ENCODE measurements at places on chromosomes 6 and 20. TPM values are rescaled to one million over a fixed set of nuclear protein-coding genes. Genes with fewer than 3 reads are reported as not detected.

GRCh38 chr6:40336940-40337760, 250.0 kb downstream of the LRFN2 start:
- DNase-seq: no peak

GRCh38 chr6:154895841-154896240, 99.3 kb upstream of the TIAM2 start:
- no peak for DNase-seq

DNA sequence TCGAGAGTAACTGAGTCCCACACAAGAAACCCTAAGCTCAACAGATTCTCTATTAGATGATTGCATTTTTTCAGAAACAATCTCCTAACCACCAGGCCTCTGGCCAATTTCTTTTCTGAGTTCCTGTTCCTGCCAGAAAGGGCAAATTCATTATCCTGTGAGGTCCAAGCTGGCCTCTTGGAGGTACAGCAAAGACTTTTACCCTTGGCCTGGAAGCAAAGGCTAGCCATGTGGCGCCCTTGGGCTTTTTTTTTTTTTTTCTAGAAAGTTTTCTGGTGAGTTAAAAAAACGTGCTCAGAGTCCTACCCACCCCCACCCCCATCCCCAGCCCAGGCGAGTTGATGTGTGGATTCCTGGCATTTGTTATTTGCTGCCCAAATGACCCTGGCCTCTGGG, 59.0 kb upstream of the EEF1A1 start:
- DNase-seq: peak; percentile 53

- no peak for DNase-seq
Measured at GRCh38 chr6:14635195-14635594, 517.6 kb downstream of the CD83 start.

GRCh38 chr6:144820270-144820669, 535.1 kb downstream of the UTRN start:
- DNase-seq: no peak

DNA sequence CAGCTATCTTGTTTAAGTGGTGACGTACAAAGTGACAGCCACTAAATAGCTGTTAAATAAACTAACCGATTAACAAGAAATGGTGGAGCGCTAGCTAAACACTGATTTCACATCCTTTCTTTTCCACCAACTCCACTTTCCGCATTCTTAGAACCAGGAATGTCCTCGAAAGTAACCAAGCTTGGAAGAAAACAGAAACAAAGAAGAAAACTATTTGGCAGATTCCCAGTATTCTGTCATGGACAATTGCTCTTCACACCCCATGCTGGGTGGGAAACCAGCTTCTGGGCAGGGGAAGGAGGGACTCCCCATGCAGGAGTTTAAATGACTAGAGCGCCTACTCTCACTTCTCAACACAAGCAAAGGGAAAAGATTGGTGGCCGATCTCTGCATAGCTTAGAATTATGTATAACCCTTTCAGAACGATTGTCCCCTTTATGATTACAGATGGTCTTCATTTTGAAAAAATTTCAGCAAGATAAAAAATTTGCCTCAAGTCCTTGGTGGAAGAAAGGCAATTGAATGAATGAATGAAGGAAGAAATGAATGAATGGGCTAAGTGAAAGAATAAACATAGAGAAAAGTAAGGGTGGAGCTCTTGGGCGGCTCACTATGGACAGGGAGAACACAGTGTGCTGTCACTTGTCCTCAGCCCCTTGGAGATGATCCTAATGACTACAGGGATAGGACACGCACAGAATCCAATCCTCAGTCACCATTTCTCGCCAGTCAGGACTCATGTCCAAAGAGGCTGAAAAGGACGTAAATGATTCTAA, 148.7 kb upstream of the NEDD9 start:
- DNase-seq: peak; percentile 98

DNA sequence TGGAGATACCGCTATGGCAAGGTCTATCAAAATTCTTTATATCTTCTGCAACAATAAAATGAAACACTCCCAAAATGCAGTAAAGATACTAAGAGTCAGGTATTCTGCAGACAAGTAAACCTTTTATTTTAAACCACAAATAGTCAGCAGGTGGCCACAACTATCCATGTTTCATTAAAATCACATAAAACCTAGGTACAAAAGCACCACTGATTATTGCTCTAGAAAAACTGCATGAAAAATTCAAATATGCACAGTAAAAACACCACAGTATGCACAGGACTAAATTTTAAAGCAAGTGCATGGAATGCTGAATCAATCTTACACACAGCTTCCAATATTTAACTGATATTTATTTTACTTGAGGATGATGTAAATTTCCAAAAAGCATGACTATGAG, 33.3 kb downstream of the HMGN3 start:
- no peak for DNase-seq

GRCh38 chr20:51184289-51184688, 161.4 kb upstream of the KCNG1 start:
- no peak for DNase-seq

GRCh38 chr20:24492031-24492607, 22.7 kb downstream of the SYNDIG1 start:
- no peak for DNase-seq

DNA sequence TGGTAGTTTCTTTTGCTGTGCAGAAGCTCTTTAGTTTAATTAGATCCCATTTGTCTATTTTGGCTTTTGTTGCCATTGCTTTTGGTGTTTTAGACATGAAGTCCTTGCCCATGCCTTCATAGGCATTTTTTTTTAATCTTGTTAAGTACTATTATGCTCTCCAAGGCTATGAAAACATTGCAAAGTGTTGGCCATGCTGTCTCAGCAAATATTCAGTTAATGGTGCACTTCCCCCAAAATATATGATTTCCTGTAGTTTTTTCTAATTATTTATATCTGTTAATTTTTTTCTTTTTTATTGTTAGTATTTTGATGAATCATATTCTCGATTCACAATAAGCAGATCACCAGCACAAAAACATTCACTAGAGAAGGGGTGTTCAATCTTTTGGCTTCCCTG, 806.1 kb upstream of the FLRT3 start:
- DNase-seq: no peak

DNA sequence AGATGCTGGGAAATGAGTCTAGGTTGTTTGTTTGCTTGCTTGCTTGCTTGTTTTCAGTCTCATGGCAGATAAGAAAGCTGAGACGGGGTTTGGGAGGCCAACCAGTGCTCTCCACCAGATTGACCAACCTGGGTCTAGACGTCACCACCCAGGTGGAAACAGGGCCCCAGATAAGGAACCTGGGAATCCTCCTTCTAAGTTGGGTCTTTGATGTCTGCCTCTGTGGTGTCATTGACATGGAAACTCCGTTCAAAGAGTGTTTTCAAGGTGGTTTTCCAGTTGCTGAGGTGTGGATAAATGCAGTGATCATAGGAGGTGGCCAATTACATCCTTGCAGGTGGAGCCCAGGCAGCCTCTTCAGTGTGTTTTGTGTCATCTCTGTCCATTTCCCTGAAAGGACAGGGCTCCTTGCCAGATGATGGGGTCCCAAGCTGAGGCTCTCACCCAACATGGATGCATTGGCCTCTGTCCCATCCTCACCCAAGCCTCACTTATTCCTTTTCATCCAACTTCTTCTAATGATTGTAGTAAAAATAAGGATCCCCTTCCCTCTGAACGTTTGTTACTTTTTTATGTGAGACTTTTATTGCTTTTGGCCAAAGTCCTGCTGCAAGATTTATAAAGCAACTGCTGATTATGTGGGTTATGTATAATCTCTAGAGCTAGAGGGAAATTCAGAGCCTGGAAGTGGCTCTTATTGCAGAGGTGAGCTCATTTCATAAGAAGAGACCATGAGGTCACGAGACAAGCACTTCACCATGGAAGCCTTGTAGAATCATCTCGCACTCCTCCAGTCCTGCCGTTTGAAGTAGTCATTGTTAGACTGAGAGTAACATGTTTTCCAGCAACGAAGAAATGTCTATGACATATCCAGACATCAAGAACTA, 32.0 kb upstream of the SYNDIG1 start:
- no peak for DNase-seq

GRCh38 chr6:94862112-94862511, 715.2 kb upstream of the MANEA start:
- DNase-seq: no peak

DNA sequence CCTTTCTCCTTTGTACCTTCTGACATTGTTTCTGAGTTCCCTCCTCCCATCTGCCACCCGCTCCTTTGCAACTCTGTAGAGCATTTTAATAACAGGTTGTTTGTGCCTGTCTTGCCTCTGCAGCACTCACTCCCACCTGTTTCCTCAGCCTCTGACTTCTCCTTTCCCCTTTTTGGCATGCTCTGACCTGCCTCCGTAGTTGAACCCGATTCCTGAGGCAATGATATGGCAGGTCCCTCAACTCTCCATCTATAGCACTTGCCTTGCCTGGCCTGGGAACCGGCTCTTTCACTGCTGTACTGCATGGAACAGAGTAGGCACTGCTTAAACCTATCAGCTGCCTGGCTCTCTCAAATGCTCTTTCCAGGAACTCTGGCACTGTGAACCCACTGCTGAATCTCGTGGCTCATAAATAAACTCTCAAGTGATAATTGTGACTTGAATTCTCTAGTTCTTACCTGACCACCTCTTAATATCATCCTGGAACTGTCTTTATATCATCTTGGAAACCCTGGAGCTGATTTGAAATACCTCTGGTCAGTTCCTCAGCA, 50.3 kb downstream of the UTRN start:
- DNase-seq: no peak

Gene EMILIN3
- 1.2 TPM for total RNA-seq

Gene VWA7
- total RNA-seq: 0.65 TPM

Gene WFDC2
- total RNA-seq: 53.3 TPM

Gene LBP
- total RNA-seq: not detected

Gene HFE
- total RNA-seq: 5.1 TPM

Gene MPC1
- total RNA-seq: 21.2 TPM

Gene LMBRD1
- total RNA-seq: 24.9 TPM

Gene MACROD2
- 0.51 TPM for total RNA-seq

Gene VPS52
- total RNA-seq: 33.9 TPM

Measured in epithelial cell of proximal tubule (primary cell).